Activated naive CD8-positive, alpha-beta T cell treated with anti-CD3 and anti-CD28 coated beads, Interleukin-2, amount 50 U/mL, for 24 hours (primary cell): ENCODE measurements at places on chromosomes 5 and 9.

DNA sequence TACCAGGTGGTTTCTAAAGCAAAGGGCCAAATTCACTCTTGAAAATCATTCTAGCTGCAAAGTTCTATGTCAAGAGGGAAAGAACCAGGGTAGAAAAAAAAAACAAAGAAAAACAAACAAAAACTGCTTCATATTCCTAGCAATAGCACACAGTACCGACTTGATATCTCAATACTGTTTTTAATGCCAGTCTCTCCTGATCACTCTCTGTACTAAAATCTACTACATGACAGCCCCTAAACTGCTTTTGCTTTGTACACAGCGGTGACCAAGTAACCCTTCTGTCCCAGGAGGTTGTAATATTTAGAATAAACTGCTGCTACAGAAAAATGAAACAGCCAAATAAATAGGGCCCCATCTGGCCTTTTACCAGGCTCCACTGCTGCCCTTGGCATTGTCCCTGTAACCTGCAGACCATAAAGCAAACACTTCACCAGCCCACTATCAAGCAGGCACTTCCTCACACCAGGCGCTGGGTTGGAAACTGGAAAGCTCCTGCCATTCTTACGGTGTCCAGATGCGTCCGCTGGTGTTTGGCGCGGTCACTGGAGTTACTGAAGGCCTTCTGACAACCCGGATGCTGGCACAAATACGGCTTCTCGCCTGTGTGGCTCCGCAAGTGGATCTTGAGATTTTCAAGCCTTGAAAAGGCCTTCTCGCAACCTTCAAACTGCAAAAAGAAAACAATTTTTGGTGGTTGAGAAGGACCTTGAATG lies 363.2 kb downstream of the GLIS3 start:
- H3K27ac ChIP-seq, result no peak overlapping the region
- DNase-seq, result no peak
- no peaks in the 10 kb centered on the region for H3K36me3 ChIP-seq
- peaks cover 4% of the 10 kb centered on the region for H3K27me3 ChIP-seq

- H3K36me3 ChIP-seq, result no peaks in the 10 kb centered on the region
- H3K27ac ChIP-seq, result no peak overlapping the region
- no peak for DNase-seq
- no peak overlapping the region for H3K4me3 ChIP-seq
Measured at GRCh38 chr5:126673477-126673876, 72.7 kb downstream of the PHAX start.

DNA sequence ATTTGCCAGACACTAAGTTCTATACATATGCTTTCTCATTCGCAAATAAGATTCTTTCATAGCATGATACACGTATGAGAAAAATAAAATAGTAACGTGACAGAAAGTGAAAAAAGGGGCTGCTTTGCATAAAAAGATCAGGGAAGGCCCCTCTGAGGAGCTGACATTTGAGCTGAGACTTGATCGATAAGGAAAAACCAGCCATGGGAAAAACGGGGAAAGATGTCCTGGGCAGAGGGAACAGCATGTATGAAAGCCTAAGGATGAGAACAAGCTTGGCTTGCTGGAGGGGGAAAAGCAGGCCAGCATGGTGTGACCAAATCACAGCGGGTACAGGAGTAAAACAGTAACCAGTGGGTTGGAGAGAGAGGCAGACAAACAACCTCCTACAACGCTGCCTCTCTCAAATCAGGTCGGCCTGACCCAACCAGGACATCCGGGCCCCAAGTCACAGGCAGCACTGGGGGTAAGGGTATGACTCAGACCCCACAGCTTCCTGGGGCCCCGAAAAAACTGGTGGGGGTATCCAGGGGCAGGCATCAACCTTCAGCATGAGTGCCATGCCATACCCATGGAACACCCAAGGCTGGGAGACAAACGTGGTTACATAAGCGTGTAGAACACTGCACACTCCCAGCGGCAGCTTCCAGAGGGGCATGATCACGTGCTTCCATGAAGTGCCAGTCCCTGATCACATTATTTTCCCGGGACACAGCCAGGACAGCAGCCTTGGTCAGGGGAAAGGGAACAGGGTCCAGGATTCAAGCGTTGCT lies 2.2 kb downstream of the TNIP1 start:
- peaks cover 85% of the 10 kb centered on the region for H3K4me1 ChIP-seq
- H3K4me3 ChIP-seq, result peak overlapping the region; percentile 91
- DNase-seq, result peak; percentile 76
- H3K27me3 ChIP-seq, result no peaks in the 10 kb centered on the region

DNA sequence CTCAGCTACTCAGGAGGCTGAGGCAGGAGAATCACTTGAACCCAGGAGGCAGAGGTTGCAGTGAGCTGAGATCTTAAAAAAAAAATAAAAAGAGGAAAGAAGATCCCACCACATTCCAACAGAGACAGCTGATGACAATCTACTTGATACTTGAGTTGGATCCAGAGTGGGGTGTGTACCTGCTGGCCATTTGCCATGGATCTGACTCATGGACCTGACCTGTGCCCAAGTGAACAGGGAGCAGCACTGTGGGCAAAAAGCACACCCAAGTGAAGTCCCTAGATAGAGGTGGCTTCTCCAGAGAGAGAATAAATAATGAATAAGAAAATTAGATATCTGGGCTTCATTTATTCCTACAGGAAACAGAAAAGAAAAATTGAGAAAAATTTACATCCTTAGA lies 81.2 kb upstream of the MIER3 start:
- no peaks in the 10 kb centered on the region for H3K27me3 ChIP-seq
- no peak overlapping the region for H3K4me3 ChIP-seq
- peaks cover 19% of the 10 kb centered on the region for H3K4me1 ChIP-seq

DNA sequence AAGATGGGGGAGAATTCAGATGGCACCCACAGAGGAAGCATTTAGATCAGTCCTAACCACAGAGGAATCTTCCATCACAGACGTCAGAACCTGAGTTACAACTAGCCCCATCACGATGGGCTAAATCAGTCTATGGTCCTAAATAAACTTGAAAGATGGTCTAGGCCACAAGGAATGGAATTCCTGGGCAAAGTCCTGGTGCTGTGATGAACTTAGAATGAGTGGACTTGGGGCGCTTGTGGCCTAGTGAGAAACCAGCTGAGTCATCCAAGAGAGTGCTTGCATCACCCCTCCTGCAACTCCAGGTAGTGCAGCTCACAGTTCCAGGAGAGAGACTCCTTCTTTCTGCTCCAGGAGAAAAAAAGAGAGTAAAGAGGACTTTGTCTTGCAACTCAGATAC lies 722.9 kb upstream of the RGMB start:
- H3K4me3 ChIP-seq, result no peak overlapping the region
- DNase-seq, result no peak
- no peaks in the 10 kb centered on the region for H3K4me1 ChIP-seq

DNA sequence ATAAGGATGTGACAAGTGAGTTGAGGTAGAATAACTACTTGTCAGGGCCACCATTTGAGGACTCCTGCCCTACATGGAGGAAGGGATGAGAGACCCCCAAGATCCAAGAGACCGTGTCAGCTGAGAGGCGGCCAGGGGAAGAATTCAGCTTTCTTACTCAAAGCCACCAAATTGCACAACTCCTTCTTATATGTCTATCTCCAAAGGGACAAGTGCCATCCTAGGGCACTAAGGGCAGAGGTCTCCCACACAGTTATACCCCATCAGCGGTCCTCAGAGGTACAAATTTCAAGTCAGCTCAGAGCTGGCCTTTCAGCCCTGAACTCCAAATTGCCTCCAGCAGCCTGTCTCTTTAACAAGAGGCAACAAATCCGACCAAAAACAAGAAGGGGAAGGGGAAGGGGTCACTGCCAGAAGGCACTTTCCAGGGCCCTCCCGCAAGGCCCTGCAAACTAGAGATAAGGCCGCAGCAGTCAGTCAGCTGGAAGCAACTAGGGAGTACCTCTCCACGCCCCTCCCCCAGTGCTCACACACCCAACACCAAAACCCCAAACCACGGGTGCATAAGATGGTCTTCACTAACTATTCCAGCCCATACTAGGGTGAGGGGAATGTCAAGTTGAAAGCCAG lies 6.1 kb upstream of the STOML2 start:
- DNase-seq, result no peak
- H3K4me3 ChIP-seq, result no peak overlapping the region
- H3K27ac ChIP-seq, result no peak overlapping the region
